ENCODE measurements at places on chromosomes 13 and 19.

DNA sequence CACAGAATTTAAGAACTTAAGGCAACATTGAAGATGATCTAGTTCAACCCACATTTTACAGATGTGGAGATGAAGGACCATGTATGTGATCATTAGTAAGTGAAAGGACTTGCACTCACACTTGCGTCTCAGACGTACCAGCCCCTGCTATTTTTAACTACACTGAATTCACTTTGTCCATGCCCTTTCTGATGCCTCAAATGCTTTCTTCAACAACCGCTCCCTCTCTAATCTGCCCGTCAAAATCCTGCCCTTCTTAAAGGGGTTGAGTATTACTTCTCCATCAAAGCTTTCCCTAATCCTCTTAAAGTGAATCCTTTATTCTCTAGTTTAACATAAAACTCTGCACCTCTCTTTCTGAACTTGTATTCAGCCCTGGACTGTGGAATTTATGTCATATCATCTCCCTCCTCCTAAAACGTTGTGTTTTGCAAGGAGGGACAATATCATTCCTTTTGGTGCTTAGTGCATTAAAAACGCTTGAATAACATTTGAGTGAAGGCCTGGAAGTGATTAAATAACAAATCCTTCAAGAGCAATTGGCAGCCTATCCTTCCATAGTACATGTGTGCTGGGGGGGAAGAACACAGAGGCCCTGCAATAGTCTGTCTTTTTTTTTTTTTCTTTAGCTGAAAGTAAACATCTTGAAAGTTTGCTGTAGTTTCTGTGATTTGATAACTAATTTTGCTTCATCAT, 493.3 kb downstream of the LMO7 start:
- no peak for DNase-seq

DNA sequence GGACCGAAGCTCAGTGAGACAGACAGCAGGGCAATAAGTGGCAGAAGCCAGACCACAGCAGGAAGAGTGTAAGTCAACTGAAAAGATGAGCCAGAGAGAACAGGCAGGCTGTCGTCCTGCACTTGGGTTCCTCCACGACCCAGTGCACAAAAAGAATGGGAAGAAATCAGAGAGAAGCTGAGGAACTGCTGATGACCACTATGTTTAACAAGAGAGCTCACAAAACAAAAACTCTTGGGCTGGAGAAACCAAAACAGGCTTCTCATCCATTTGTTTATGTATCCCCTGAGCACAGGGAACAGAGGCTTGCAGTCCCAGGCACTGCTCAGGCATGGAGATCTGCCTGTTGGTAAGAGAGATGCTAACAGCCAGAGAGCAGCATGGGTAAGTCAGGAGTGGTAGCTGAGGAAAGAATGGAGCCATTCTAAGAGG, 14.0 kb downstream of the AKAP8L start:
- no peak for DNase-seq

DNA sequence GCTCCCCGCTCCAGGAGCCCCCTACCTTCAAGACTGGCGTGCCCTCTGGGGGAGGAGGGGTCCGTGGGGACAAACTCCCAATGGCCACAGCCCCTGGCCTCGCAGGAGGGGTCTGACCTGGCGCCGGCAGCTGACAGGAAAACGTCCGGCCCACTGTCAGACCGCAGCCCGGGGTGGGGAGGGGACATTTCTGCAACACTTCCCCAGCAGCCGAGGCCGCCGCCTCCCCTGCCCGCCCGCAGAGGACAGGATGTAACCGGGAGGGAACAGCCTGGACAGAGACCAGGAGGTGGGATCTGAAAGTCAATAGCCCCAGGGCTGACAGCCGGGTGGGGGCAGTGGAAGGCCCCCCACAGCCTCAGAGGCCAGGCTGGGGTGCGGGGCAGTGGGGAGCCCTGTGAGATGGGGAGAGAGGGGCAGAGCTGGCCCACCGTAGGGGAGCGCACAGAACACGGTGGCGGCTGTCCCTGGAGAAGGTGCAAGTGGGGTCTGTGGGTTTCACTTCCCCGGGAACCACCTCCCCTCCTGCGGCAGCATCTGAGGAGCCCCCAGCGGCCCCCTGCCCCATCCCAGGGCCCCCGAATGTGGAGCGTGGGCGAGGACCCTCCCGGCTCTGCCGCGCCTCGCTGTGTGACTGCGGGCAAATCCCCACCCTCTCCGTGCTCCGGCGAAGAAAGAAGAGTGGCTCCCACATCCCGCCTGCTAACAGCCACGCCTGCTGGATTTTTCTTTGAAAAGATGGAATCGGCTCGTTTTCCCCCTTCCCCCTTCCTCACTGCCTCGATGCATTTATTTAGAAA, at the start of gene PEAK3:
PEAK3 (minus strand) TSS at position 114 of the 800 bp plus-strand sequence. CDS start 1,244 bp downstream, outside the sequence.
- DNase-seq: no peak

DNA sequence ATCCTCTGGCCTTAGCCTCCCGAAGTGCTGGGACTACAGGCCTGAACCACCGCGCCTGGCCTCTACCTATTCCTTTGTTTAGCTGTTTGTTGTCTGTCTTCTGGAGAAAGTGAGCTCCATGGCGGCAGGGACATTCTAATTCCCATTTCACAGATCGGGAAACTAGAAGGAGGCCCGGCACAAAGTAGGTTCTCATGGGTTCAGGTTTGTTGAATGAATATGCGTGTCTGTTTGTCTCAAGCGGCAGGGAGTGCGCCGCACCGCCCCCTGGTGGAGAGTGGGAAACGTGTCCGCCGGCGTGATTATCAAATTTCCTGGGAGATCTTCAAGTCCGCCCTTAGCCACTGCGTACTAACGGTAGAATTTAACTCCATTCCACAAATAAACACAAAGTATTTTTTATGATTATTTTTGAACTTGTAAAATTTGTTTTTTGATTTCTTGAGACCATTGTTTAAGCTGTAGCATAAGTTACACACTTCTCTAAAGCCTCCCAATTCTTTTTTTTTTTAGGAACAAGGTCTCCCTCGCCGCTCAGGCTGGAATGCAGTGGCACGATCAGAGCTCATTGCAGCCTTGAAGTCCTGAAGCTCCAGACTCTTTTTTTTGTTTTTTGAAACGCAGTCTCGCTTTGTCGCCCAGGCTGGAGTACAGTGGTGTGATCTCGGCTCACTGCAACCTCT, 8.9 kb upstream of the CCDC9 start:
- DNase-seq: no peak

- DNase-seq: no peak
These were observed 28.7 kb upstream of the C1QTNF9 start for GRCh38 chr13:24280720-24281119.

DNA sequence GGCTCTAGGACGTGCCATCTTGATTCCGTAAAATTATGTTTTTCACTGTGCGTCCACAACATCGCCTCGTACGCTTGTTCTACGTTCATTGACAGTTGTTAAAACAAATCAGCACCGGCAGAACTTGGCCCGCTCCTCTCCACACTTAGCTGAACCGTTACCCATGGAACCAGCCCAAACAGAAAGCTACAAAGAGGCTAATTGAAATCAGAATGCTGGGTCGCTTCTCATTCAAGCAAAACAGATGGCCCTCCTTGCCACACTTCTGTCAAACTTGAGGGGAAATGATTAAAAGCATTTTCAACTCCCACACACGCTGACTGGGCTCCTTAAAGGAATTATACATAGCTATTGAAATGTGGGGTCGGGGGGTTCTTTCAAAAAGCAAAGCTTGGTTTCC, 71.6 kb downstream of the TM9SF2 start:
- DNase-seq: no peak

- DNase-seq: no peak
These were observed 4.2 kb downstream of the ZSCAN5A start for GRCh38 chr19:56310462-56310861.

DNA sequence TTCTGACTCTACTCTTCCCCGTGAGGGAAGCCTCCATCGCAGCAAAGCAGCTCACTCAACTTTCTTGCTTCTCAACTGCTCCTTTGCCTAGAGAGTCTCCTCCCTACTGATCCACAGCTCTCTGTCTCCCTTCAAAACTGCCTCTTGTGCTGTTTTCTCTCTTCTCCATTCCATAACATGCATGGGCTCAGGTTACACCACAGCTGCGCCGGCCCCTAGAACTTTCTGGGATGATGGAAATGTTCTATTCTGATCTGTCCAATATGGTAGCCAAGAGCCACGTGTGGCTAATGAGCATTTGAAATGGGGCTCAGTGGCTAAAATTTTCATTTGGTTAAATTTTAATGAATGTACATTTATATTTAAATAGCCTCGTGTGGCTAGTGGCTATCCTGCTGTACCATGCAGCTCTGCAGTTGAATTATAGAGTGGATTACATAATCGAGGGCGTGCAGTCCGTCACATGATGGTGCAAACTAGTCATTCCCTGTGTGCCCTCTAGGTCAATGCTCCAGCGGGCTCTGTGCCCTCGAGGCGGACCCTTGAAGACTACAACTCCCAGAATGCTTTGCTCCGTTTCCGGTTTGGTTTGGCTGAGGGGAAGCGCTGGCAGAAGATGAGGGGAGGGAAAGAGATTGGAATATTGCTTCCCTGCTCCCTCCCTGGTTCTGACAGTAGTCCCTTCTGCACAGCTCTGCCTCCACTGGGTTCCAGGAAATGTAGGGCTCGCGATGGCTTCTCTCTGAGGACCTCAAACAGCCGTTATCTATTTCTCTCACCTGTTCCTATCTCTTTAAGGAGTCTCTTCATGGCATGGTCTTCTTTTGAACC, 109.8 kb downstream of the CACNA1A start:
- peak; percentile 9 for DNase-seq

GRCh38 chr19:46882034-46882433, 21.2 kb downstream of the ARHGAP35 start:
- no peak for DNase-seq

- no peak for DNase-seq
These were observed 444.6 kb upstream of the SGCG start for GRCh38 chr13:22736084-22736767.

- no peak for DNase-seq
These were observed 20.7 kb downstream of the TBC1D4 start for GRCh38 chr13:75461314-75461713.

GRCh38 chr13:109152941-109153340, 523.5 kb downstream of the MYO16 start:
- no peak for DNase-seq

DNA sequence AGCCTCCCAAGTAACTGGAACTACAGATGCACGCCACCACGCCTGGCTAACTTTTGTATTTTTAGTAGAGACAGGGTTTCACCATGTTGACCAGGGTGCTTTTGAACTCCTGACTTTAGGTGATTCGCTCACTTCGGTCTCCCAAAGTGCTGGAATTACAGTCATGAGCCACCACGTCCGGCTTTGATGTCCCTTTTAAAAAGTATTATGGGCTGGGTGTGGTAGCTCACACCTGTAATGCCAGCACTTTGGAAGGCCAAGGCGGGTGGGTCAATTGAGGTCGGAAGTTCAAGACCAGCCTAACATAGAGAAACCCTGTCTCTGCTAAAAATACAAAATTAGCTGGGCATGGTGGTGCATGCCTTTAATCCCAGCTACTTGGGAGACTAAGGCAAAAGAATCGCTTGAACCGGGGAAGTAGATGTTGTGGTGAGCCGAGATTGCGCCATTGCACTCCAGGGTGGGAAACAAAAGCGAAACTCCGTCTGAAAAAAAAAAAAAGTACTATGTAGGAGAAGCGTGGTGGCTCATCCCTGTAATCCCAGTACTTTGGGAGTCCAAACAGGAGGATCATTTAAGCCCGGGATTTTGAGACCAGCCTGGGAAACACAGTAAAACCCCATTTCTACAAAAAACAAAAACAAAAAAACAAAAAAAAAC, 22.8 kb upstream of the ERVV-1 start:
- no peak for DNase-seq

GRCh38 chr13:33388286-33388998, 102.9 kb upstream of the STARD13 start:
- no peak for DNase-seq

DNA sequence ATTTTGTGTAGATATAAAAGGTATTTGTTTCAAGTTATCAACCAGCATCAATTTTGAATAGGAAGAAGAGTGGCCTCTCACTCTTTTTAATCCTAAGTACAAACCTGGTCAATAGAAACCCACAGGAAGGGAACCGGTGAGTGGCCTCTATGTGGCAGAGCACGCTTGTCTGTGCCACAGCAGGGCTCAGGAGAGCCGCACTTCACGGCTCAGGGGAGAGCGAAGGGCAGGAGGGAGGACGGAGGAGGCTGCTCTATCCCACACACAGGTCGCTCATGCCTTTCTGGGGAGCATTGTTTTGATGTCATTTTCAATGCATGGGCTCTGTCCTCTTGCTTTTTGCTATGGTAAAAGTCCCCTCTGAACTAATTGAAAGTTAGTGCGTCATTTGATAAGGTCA, 57.2 kb downstream of the TNFRSF19 start:
- DNase-seq: no peak

GRCh38 chr19:46202872-46203860, 26.4 kb upstream of the IGFL1 start:
- no peak for DNase-seq

DNA sequence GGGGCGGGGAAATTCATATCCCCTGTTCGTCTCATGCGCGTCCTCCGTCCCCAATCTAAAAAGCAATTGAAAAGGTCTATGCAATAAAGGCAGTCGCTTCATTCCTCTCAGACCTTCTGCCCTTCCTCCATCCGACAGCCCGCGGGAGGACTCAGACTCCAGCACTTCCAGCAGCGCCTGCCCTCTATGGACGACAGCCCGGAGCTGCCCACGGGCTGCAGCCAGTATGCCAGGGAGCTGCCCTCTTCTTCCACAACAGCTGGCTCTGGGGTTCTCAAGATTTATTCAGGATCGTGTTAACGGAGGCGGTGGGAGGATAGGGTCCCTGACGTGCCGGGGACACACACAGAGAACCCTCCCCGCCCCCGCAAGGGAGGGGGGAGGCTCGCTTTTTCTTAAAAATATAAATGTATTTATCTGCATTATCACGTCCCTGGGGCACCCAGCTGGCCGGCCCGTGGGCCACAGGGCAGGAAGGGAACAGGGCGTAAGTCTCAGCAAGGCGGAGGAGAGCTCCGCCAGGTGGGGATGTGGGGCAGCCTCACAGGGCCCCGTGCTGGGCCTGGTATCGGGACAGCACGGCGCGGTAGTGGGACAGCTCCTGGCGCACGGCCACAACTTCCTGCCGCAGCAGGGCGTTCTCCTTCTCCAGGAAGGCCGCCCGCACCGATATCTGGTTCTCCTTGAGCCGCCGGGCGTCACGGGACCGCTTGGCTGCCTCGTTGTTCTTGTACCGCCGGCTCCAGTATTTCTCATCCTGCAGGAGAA, 6.7 kb downstream of the DBP start:
- no peak for DNase-seq
